Fibroblast of skin of scalp (primary cell): ENCODE measurements at places on chromosomes 16 and 17.

- no peak for DNase-seq
Observed at GRCh38 chr17:73481676-73482075, 162.6 kb downstream of the SDK2 start.

DNA sequence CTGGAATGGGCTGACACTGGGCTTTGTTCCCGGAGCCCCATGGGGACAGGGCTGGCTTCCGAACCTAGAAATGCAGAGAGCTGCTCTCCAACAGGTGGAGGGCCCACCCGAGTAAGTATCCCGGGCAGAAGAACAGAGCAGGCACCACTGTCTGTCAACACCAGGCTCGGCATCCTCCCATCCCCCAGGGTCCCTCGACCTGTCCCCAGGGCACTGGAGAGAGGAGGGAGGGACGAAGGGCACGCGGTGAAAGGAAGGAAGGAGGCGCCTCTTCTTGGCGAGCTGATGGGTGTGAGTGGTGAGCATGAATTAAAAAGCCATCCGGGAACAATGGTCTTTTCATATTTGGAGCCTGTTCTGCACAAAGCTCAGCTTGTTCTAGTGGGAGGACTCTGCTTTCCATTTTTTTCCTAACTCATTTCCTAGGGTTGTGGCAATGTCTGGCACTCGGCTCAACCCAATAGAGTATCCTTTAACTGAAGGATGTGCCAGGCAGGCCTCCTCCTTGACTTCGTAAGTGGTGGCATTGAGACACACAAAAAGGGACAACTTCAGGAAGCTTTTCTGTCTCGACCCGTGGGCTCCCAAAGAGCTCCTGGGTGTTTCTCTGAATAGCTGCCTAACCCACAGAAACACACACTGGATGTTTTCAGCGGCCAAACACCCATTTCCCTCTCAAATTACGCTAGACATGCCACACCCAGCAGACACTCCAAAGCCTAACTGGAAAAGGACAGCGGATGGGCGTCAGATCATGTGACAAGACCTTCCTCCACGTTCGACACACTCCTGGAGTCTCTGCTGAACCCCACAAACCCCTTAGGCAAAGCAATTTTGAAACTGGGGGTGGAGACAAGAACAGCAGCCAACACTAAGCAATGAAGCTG, 47.7 kb downstream of the ZFHX3 start:
- peak; percentile 55 for DNase-seq

GRCh38 chr17:35315283-35315682, 58.1 kb downstream of the SLFN11 start:
- peak; percentile 93 for DNase-seq

DNA sequence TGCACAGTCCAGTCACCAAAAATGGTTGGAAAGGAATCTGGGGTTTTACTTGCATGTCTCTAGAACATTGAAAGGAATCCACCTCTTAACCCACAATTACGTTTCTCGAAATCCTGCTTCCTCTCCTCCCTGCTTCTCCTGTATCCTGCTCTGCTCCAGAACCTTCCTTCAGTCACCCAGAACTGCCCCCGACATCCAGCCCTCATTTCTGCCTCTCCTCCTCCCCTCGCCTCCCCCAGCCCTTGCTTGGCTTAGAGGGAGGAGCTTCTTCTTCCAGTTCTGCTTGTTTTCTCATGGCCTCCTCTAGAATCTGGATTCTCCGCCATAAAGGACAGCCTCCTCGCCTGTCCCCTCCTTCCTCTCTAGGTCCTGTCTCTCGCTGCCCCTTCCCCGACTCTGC, 48.3 kb downstream of the ZDHHC7 start:
- no peak for DNase-seq

- DNase-seq: no peak
Observed at GRCh38 chr17:77916703-77917481, 41.6 kb upstream of the TNRC6C start.

DNA sequence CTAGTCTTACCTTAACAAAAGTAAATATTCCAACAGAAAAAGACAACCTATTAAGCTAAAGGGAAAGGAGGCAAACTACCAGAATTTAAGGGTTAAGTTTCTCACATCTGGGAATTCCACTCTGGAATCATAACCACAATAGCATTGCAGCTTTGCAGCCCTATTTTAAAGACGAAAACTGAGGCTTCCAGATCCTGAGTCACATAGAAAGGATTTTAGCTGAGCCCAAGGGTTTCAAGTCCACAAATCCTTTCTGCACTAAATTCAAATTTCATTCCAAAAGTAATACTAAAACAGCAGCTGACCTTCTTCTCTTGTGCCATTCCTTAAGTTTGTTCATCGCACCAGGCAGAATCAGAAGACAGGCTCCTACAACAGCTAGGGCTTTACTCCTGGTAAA, 17.8 kb downstream of the XYLT1 start:
- peak; percentile 61 for DNase-seq

DNA sequence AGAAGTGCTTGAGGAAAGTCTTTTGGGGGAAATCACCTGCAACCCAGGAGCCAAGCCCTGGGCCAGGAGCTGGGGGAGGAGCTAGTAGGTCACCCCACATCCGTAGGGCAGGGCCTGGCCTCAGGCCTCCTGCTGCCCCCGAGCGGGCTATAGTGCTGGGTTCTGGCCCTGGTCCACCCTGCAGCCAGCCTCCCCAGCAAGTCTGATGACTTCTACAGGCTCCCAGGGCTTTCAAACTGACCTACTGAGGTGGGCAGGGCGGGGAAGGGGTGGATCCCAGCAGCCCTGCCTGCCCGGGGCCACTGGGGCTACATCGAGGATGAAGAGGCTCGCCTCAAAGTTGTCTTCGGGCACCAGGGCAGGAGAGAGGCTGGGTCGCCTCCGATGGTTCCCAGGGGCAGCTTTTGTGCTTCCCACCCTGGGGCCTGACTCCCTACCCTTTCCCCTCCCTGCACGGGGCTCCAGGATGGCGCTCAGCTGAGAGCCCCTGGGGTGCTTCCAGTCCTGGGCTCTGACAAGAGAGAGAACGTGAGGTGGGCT, 5.0 kb downstream of the CENPX start:
- DNase-seq: no peak

DNA sequence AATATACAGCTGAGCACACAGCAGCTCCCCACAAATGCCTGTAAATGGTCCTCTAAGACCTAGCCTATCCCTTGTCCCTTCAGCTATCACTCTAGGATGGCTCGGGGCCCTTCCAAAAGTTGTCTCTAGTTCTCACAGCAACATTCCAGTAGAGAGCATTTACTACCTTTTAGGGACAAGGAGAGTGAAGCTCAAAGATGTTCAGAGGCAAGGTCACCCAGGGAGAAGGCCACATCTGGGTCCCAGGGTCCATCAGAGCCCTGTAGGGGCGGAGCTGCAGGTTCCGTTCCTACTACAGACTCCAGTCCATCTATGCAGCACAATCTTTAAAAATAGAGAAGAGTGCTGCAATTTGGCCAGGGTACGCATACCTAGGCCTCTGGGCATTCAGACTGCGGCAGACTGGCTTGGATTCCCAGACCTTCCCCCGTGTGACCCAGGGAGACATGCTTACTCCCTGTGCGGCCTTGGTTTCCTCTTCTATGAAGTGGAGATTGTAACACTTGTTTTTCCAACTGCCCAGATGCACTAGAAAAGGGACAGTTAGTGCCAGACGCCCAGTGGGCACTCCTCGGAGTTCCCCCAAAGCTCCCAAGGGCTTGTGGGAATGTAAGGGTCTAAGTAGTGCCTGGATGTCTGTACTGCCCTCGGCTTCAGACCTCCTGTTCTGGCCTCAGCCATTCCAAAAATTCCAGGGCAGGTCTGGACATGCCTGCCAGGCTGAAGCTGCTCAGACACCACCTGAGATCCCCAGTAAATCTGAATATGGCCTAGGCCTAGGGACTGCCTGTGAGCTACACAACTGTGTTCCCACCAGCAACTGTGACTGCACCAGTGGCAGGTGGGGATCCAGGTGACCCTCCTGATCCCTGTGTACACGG, 2.5 kb downstream of the SLC12A4 start:
- no peak for DNase-seq

- DNase-seq: no peak
Observed at GRCh38 chr17:5642752-5643151, 58.4 kb upstream of the NLRP1 start.

- no peak for DNase-seq
Observed at GRCh38 chr16:52597772-52598483, 51.0 kb upstream of the TOX3 start.

DNA sequence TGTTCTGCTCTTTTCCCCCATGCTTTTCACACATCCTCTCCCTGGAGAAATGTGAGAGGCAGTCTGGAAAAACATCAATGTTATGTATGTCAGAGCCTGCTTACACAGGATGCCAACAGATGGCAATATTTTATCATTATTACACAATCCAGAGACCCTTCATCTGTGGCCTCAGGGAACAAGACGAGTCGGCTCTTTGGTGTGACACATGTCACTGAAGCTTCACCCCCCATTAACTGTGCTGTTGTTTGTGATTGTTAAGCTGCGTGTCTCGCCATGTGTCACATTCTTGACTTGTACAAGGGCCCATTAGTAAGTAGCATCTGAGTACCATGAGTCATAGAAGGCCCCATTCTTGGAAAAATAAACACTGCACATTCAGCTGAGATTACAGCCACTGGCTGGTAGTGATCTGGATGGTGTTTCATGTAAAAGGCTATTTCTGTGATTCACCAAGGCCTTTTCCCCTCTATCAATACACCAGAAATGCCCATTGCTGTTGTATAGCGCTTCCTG, 682.1 kb upstream of the SOX9 start:
- peak; percentile 94 for DNase-seq

- DNase-seq: peak; percentile 74
Observed at GRCh38 chr16:67181346-67181745, 2.4 kb downstream of the MATCAP1 start.

DNA sequence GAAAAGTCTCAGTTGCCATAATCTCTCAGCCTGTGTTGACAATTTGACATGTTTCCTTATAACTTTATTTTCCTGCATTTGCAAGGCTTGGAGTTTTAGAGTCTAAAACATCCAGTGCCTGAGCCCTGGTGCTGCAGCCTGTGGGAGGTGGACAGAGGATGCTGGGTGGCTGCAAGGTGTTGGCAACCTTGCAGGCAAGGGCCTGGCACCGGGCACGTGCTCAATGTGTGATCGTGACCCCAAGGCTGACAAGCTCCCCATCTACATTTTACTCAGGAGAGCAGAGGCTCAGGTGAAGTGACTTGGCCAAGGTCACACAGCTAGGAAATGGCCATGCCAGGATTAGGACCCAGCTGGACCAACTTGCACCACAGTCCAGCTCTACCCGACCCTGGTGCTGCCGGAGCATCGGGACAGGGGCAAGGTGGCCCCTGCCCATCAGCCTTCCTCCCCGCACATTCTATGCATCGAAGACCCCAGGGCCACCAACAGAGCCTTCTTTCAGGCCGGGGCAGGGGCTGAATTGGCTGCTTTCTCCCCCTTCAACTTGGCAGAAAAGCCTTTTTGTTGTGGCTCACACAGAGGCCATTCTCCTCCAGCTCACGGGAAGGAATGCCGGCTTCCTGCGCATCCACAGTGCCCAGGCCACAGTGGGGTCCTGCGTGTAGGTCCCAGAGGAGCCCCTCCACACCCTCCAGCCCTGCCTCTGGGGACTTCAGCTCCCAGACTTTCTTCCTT, 23.1 kb downstream of the MMP15 start:
- DNase-seq: no peak

GRCh38 chr16:65788434-65789140, 577.9 kb upstream of the CDH5 start:
- DNase-seq: no peak

- DNase-seq: no peak
Observed at GRCh38 chr16:2804728-2805127, 6.5 kb downstream of the PRSS41 start.

DNA sequence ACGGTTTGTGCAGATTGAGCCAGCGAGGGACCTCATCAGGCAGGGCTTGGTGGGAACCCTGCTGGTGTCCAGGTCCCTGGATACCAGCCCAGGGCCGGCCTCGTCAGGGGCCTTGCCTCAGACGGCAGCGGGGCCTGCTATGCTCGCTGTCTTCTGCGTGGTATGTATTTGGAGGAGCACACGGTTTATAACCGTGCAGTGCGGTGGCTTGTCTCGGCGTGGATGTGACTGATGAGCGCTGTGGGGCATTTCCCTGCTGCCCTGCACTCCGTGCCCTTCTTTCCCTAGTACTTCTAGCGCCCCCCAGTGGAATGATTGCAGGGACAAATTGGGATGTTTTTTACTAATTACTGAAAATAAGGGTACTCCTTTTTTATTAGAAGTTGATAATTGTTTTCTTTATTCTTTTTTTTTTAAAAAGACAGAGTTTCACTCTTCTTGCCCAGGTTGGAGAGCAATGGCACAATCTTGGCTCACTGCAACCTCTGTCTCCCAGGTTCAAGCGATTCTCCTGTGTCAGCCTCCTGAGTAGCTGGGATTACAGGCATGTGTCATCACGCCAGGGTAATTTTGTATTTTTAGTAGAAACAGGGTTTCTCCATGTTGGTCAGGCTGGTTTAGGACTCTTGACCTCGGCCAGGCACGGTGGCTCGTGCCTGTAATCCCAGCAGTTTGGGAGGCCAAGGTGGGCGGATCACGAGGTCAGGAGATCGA, 15.3 kb downstream of the TBCD start:
- peak; percentile 51 for DNase-seq

- no peak for DNase-seq
Observed at GRCh38 chr16:66278604-66279262, 87.8 kb upstream of the CDH5 start.

DNA sequence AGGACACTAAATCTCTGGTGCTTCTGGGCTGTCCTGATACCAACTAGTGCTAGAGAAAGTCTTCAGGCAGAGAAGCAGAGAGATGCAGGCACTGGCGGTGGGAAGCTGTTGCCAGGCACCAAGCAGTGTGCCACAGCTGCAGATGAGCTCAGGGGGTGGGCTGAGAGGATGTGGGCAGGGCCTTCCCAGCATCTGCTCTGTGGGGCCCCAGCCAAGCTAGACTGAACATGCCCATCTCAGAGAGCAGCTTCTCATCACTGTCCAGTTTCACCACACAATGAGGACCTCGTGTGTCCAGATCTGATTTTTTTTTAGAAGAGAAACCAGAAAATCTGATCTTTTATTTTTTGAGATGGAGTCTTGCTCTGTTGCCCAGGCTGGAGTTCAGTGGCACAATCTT, 17.1 kb downstream of the PSKH1 start:
- peak; percentile 41 for DNase-seq

DNA sequence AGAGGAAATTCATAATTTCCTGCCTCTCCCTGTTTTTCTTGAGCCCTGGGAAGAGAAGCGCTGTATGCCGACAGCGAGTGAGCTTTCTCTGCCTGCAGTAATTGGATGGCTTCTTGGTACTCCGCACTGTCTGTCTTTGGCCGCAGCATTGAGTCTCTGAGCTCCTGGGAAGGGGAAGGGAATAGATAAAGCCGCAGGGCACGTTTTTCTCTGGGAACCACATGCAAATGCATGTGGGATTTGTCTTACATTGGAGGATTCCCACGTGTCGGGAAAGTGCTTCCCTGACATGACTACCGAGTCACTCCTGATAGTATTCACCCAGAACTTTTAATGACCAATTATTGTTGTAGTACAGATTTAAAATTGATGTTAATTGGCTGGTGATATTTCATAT, 385.9 kb downstream of the CPPED1 start:
- DNase-seq: peak; percentile 10

GRCh38 chr16:50067290-50067853, 1.6 kb downstream of the HEATR3 start:
- peak; percentile 67 for DNase-seq
